PC-9 (cell line): ENCODE measurements at places on chromosomes 11 and 22. TPM values are rescaled to one million over a fixed set of nuclear protein-coding genes. Genes with fewer than 3 reads are reported as not detected.

Gene GLB1L2
- total RNA-seq, result 28.8 and 32.2 TPM in 2 replicates

Gene ANKK1
- not detected in 2 replicates for total RNA-seq

Gene DEUP1
- not detected in 2 replicates for total RNA-seq

Gene CDHR5
- not detected in 2 replicates for total RNA-seq

Gene MEI1
- 0.55 and 0.61 TPM in 2 replicates for total RNA-seq

Gene TSGA10IP
- total RNA-seq, result not detected in 2 replicates

Gene MRGPRE
- not detected in 2 replicates for total RNA-seq

Gene CRYBA4
- total RNA-seq, result not detected in 2 replicates

Gene PRODH
- 1.1 and 4.3 TPM in 2 replicates for total RNA-seq

Gene PNPLA3
- total RNA-seq, result 22.2 and 26.8 TPM in 2 replicates

Gene MS4A4E
- total RNA-seq, result not detected in 2 replicates

- peak; percentile 92 for DNase-seq
Observed at GRCh38 chr11:19428206-19429002, 187.7 kb upstream of the E2F8 start.

GRCh38 chr11:9259981-9260837 lies 4.9 kb downstream of the DENND5A start:
- DNase-seq, result no peak

- DNase-seq, result no peak
Observed at GRCh38 chr22:49967706-49968208, 7.2 kb downstream of the PIM3 start.

DNA sequence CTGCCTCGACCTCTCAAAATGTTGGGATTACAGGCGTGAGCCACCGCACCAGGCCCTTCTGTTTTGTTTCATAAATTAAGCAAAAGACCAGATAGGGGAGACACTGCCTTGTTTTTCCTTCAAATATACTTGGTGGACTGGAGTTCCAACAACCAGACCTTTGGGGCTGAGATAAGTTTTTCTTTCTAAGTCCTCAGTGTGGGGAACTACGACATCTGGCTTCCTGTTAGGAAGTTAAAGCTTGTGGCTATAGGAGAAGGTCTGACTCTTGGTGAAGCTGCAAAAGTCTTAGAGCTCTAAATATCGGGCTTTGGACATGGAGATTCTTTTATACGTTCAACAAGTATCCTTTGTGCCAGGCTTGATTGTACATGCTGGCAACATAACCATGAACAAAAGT lies 64.1 kb upstream of the EED start:
- DNase-seq, result no peak

DNA sequence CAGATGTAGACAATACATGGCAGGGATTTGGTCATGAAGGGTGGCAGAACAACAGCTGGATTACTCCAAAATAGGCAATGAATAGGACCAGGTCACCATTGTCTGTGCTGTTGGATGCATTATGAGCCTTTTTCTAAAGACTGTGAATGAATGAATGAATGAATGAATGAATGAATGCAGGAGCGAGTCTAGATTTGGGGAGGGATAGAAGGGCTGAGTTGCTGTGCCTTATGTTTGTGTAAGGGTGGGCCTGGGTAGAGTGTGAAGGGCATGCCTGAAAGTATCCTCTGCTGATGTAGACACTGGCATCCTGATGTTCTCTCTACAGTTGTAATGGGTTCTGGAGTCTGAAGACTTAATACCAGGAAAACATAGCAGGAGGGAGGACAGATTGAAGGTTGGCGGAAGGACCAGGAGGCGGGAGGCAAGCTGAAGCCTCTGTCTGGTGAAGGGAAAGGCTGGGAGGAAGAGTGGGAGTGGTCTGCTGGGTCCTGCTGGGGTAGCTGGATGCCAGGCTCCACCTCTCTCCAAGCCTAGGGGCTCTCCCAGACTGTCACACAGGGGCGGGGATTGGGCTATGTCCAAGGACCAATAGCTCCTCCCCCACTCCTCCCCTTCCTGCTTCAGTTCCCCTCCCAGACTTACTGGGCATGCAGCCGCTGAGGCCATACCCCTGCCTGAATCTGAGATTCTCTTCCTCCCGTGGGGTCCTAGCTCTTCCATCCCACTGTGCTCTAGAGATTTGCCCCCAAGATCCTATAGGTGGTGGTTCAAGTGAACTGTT lies 4.8 kb downstream of the TRIM3 start:
- DNase-seq, result no peak

- DNase-seq, result no peak
Observed at GRCh38 chr11:19977941-19978340, 182.3 kb downstream of the DBX1 start.

DNA sequence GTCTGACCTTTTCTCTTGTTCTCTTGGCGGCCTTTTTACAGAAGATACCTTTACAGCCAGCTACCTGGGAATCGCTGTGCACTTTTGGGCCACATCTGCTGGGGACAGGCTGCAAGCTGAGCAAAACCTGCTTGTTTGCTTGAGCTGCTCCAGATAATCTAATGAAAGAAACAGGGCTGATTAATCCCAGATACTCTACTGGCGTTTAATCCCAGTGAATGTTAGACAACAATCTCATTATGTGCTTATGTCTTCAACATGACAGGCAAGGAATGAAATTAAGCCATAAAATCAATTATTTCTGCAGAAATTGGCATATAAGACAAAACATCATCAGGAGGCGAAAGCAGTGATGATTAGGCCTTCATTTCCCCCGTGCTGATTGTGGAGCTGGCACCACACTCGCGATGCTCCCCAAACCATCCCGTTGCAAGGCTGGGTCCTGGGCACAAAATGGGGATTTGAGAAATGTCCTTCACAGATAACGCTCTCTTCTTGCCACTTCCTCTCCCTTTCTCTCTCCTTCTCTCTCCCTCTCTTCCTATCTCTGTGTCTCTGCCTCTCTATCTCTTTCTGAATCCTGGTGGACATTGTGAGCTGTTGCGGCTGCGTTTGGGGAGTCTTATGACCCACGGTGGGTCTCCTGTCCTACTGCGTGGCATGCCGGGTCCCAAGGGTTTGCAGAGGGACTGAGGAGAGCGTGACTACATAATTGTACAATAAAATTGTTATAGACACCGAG lies 1053.8 kb downstream of the TBC1D22A start:
- no peak for DNase-seq

- no peak for DNase-seq
Observed at GRCh38 chr11:107961480-107961879, 33.2 kb downstream of the RAB39A start.

GRCh38 chr11:61052182-61052972 lies 49.9 kb upstream of the CD5 start:
- DNase-seq, result no peak

DNA sequence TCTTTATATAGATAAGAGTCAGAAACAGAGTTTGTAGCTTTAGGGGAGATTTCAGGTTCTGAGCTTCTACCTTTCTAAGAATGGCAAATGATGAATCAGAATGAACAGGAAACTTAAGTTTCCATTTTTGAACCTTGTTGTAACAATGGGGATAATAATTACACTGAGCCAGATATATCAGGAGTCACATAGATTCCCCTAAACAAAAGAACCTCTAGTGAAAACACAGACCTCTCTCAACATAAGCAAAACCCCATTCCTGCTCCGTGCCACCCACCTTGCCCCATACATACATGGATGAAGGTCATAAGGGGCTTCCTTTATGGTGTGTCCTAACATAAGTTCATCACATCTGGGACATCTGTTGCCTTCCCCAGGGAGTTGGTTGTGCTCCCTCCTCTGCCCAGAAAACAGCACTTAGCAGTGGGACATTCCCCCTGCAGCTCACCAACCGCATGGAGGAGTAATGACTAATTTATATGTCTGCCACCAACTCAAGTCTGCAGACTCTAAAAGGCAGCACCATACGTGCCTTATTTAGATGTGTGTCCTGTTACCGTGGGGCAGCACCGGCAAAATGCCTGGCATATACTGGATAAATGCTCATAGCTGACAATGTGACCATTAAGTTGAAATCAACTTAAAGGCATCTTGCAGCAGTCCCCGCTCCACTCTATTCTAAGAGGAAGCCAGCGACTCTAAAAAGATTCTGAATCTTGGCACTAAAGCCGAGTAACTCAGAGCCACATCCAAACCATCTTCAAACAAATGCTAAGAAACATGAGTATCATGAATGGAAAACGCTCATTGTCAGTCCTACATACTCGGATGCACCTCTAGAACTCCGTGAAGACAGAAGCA lies 8.0 kb downstream of the JAML start:
- no peak for DNase-seq

GRCh38 chr22:22968366-22968765 lies 80.8 kb downstream of the IGLL5 start:
- no peak for DNase-seq

DNA sequence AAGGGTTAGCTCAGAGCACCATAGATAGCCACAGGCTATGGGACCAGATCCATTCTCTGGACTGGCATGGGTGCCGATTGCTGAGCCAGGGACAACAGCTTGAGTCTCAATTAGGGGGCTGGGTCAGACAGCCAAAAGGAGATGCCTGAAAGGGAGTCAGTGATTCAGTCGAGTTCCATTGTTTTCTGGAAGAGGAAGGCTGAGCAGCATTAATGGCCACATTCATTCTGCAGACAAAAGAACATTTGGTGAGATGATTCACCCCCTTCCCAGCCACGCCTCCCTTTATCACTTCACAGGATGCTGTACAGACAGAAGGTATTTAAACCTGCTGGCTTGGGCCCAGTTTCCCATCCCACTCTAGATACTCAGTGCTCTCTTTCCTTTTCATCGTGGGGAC lies 131.9 kb downstream of the ADAMTS15 start:
- peak; percentile 70 for DNase-seq

GRCh38 chr11:86144846-86145245 lies 76.0 kb upstream of the PICALM start:
- no peak for DNase-seq

DNA sequence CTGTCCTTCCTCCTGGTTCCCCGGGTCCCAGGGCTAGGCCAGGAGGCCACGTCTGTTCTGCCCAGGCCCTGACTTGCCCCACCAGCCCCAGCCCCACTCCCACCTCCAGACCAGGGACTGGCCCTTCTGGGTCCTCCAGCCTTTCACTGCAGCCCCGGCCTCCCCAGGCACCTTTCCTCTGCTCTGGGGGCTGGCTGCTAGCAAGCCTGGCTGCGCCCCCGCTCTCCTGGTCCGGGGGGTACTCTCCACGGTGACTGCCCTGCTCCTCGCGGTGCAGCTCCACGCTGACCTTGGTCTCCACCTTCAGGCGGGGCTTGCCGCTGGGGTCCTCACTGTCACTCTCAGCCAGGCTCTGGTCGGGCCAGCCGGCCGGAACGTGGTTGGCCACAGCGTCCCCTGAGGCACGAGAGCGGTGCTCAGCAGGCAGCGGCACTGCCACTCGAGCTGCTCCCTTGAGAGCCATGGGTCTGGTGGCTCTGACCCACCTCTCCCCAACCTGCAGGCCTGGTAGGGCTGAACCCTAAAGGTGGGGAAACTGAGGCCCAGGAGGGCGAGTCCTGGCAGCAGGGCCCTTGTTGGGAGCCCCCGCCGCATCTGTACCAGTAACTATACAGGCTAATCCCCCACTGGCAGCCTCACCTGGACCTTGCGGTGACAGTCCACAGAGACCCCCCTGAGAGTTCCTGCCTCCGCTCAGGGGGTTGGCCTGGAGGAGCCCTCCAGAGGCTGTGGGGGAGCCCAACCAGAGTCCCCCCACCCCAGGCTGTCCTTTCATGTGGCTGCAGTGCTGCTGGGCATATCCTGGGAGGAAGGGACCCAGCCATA lies 29.0 kb downstream of the TRMU start:
- DNase-seq, result no peak

DNA sequence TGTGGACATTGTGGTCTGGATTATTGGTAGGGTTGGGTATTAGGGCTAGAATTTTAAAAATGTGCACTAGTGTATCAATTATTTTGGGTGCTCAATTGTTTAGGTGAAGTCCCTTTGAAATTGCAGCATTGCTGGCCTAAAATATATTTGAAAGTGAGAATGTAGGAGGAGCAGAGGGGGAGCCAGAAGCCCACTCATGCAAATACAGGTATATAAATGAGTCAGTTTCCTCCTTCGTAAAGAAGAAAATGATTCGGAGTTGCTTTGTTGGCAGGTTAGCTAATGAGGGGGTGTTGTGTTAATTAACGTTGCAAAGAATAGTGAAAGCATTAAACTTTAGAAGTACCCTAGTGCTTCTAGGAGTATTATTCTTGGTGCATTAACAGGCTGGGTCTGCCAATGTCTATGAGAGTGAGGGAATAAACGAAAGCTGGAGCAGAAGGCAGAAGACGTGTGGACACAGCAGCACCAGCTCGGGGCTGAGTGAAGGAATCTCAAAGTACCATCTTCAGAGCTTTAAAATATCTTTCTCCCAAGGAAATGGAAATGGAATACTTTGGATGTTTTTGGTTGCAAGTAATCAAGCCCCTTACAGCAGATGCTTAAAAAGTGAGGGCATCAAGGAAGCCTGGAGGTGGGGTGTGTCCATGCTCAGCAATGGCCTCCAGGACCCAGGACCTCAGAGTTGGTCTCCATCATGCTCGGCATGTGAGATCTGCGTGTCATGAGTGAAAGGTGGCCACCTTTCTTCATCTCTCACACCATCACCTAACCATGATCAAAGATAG lies 522.9 kb downstream of the NTM start:
- no peak for DNase-seq

DNA sequence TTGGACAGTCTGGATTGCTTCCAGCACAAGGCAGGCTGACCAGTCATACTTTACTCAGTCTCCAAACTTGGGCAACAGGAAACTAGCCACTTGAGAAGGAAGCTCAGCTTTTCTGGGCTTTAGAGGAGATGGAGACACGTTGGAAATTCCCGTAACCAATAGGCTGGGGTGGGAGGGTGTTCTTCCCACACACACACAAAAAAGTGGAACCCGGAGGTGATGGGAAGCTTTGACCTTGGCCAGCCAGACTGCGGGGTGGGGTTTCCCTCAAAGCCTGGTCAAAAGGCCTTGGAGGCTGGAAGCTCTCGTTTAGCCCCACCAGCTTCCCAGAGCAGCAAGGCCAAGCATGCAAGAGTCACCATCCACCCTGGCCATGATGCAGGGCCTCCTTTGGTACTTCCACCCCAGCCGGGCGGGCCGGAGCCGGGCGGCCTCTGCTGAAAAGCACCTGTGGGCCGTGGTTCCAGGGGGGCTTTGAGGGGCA lies 126.2 kb downstream of the BCR start:
- DNase-seq, result no peak

- no peak for DNase-seq
Observed at GRCh38 chr11:66614073-66614472, 2.4 kb upstream of the RBM14 start.

- no peak for DNase-seq
Observed at GRCh38 chr11:35064114-35064800, 74.7 kb upstream of the CD44 start.

DNA sequence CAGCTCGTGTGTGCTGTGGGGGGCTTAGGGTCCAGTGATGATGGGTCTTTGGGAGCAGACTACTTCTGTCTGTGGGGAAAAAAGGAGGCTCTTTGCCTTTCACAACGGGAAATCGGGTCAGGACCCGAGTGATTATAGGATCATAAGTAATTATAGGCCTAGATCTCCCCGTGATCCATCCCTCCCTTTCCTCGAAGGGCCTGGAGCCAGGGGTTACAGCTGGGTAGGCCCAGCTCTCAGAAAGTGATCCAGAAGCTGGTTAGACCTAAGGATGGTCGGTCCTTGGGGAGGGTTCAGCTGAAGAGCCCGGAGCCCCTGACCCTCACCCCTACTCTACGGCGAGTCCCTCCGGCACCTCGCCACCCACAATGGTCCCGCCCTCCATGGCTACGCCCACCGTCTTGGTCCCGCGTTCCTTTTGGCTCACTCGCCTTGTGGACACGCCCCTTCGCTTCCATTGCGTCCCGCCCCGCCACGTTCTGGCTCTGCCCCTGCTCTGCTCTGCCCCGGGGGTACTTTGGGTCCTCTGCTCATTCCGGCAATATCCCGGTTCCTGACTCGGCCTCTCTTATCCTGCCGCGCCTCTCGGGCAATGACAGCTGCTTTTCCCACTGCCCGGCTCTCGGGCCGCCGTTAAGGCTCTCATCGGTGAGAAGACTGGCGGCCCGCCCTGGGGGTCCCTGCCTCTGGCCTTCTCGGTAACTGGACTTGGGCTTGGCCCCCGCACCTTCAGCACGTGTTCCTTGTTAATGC lies 5.0 kb downstream of the IGSF22 start:
- peak; percentile 59 for DNase-seq
